ENCODE measurements at places on chromosomes 6 and 20. TPM values are rescaled to one million over a fixed set of nuclear protein-coding genes. Genes with fewer than 3 reads are reported as not detected.

ARG1 gene
- not detected for total RNA-seq

PSORS1C1 gene
- total RNA-seq = not detected

- no peak for DNase-seq
Measured at GRCh38 chr6:13866301-13866700, 51.9 kb upstream of the MCUR1 start.

- no peak for DNase-seq
Measured at GRCh38 chr6:106147476-106147875, 61.3 kb downstream of the PRDM1 start.

SIGLEC1 gene
- not detected for total RNA-seq

C6orf58 gene
- total RNA-seq = not detected

- no peak for DNase-seq
Measured at GRCh38 chr6:28207510-28208110, 17.5 kb upstream of the ZSCAN9 start.

DNA sequence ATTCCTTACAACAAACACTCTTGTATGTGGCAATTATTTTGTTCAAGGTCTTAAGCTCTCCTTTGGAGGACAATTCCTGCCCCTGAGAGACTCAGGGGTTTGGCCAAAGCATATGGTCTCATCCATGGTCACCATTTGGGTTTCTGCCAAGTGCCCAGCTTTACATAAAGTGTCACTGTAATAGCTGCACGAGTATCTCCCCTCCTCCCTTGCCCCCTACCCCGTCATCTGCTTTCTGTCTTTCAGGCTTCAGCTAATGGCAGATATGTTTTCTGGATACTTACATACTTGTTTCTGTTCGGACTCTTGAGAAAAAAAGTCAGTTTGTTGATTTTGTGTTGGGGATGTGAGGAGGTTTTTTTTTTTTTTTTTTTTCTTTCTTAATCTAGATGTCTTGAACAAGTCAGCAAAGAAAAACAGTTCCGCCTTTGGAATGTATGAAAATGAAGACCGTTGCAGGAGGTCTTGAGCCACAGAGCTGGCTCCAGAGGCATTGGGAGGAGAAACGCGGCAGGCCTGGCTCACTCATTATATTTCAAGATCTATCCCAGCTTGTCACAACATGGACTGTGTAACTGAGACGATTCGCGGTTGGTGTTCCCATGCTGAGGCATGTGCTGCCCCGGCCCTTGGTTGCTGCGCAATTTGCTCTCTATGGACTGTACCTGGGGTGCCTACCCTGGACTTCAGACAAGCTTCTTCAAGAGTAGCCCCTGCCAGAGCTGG is 32.6 kb upstream of the STX16 start:
- DNase-seq = no peak

DNA sequence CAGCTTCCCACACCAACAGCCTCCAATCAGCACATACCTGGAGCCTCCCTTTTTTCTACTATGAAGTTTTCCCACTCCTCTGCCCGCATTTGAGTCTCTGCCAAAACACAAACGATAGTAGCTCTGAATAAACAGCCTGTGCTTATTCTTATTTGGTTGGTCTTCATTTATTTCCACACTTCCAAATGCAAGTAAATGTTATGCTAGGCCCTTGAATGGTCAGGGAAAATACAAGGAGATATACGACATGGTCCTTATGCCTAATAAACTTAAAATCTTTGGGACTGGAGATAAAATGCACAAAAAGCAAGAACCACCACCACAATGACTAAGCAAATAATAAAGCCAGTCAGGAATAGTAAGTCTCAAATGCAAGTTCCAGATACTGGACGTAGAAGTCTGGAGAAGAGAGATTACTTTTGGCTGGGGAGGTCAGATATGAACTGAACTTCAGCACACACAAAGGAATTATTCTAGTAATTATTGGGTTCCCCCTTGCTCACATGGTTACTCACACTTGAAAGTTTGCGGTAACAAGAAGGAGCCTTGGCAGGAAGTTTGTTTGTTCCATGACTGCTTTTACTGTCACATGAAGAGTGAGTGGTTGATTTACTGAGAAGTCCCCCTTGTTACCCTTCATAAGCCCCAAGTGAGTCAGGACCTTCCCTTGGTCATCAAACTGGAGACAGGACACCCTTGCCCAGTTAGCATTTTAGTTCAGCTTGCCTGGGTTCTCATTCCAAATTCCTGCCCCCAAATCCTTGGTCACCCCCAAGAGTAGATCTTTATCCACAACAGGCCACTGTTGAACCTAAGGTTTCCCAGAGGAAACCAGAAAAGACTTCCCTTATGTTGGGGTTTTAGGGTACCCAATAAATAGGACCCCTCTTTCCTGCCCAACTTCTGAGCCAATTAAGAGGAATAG is 511.2 kb upstream of the JARID2 start:
- no peak for DNase-seq

PBOV1 gene
- not detected for total RNA-seq

- no peak for DNase-seq
Measured at GRCh38 chr6:105091140-105091829, 88.5 kb downstream of the POPDC3 start.

DNA sequence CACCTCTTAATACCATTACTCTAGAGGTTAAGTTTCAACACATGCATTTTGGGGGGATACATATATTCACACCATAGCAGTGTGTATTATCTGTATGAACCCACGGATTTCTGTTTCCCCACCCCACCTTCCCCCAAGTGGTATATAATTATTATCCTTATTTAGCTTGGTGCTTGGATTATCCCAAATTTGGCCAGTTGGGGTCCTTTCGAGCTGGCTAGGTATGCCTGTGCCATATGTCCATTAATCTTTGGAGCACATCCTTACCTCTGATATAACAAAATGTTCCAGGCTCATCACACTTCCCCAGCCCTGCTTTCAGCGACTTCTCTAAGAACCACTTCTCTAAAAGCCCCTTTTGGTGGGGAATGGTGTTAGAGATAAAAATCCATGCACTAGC is 118.7 kb upstream of the MLIP start:
- DNase-seq = no peak

- DNase-seq = no peak
Measured at GRCh38 chr6:104855507-104855906, 4.2 kb downstream of the HACE1 start.

DNA sequence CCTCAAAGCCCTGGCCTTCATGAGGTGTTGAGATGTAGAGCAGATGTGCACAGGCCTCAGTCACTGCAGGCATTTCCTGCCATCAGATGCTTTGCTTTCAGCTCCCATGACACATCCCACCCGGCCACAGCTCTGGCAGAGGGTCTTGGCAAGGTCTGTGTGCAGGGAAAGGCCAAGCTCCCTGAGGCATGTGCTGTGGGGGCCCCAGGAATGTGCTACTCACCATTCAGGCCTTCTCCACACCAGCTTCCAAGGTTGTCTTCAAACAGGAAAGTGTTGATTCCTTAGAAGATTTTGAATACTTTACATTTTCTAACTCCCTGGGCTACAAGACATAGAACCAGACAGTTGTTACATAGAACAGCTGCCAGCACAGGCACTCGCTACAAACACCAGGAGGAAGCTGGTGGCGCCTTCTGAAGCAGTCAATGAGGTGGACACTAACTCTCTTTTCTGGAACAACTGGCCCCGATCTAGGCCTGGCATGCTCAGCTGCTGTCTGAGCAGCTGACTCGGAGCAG is 27.8 kb downstream of the CASS4 start:
- DNase-seq = no peak

DNA sequence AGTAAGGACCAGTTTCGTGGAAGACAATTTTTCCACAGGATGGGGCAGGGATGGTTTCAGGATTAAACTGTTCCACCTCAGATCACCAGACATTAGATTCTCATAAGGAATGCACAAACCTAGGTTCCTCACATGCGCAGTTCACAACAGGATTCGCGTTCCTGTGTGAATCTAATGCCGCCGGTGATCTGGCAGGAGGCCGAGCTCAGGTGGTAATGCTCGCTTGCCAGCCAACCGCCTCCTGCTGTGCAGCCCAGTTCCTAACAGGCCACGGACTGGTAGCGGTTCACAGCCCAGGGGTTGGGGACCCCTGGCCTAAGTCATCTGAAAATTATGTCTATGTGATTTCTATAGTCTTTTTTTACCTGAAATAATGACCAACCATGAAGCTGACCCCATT is 217.5 kb downstream of the TMEM200A start:
- DNase-seq = no peak

DBNDD2 gene
- total RNA-seq = not detected

- DNase-seq = no peak
Measured at GRCh38 chr6:161233986-161234661, 39.7 kb downstream of the AGPAT4 start.

KCNQ2 gene
- total RNA-seq = not detected

GRCh38 chr6:87210979-87211378 is 55.6 kb downstream of the ZNF292 start:
- peak; percentile 50 for DNase-seq

AHI1 gene
- 9.5 TPM for total RNA-seq

DNA sequence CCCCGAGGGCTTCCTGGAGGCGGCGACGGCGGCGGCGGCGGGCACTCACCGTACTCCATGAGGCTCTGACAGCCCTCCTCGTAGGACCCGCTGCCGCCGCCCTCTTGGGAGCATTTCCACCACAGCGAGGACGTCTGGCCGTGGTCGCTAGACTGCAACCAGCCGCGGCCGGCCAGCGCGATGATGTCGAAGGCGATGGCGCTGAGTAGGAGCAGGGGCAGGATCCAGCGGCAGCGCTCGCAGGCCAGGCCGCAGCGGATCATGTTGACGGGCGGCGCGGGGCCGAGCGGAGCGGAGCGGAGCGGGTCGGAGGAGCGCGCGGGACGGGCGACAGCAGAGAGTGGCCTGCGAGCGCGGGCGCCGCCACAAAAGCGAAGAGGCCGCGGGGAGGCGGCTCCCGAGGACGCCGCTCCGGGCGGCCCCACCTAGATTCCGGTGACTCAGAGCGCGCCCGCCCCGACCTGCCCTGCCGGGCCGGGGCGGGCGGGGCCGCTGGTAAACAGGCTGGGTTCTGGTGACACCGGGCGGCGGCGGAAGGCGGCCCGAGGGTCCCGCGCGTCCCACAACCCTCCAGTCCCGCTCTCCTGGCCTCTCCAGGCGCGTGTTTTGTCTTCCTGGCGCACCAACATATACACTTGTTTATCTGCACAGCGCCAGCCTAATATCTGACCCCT is at the start of gene PERP:
TSS of gene PERP (minus strand) at position 342 of the 674 bp plus-strand sequence. CDS start at position 263, 79 bp downstream.
- DNase-seq = no peak

CST2 gene
- total RNA-seq = not detected

Data from Karpas-422 (cell line).